Osteoblast (primary cell): ENCODE measurements at places on chromosomes 11 and 22. TPM values are rescaled to one million over a fixed set of nuclear protein-coding genes. Genes with fewer than 3 reads are reported as not detected.

GRCh38 chr11:128302425-128303186, 284.8 kb downstream of the ETS1 start:
- DNase-seq = no peak

- peak; percentile 83 for DNase-seq
These were observed 42.1 kb upstream of the KLHL35 start for GRCh38 chr11:75474878-75475766.

GRCh38 chr22:19810381-19811201, 44.1 kb downstream of the GNB1L start:
- peak; percentile 99 for DNase-seq

GRCh38 chr11:16605389-16605893, 133.0 kb upstream of the C11orf58 start:
- DNase-seq = peak; percentile 85

GRCh38 chr11:61495801-61496601, 12.5 kb upstream of the LRRC10B start:
- DNase-seq = peak; percentile 82

Gene CELSR1
- total RNA-seq = 2.7 and 3.6 TPM in 2 replicates

Gene IGSF9B
- total RNA-seq = under 0.01 and 0.36 TPM in 2 replicates

DNA sequence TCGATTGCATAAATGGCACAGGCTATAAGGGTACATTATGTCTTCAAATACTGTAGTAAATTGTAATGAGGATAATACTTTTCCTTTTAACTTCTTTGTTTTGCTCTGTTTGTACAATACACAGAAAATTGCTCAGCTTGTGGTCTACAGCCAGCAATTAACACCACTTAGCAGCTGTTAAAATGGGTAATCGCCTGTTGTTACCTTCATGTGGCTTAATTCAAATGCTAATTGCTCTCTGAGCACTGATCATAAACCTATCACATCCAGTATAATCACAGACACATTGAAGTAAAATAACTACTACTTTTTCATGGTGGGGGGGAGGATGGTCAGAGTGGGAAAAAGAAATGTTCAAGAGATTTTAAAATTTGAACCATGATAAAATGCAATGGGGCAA, 1164.1 kb upstream of the CNTN5 start:
- DNase-seq = no peak

DNA sequence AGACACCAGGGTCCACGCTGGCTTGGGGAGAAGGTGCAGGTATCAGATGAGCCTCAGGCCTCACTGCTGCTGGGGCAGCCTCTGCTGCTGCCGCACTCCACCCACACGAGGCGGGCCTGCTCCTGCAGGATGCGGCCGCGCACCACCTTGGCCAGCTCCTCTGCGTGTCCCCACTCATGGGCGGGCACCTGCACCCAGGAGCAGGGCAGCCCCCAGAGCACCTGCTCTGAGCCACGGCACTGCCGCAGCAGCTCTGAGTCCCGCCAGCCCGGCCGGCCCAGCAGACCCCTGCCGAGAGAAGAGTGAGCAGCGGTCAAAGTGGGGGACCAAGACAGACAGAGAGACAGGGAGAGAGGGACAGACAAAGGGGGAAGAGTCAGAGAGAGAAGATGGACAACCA, 4.9 kb upstream of the MFNG start:
- DNase-seq = no peak

DNA sequence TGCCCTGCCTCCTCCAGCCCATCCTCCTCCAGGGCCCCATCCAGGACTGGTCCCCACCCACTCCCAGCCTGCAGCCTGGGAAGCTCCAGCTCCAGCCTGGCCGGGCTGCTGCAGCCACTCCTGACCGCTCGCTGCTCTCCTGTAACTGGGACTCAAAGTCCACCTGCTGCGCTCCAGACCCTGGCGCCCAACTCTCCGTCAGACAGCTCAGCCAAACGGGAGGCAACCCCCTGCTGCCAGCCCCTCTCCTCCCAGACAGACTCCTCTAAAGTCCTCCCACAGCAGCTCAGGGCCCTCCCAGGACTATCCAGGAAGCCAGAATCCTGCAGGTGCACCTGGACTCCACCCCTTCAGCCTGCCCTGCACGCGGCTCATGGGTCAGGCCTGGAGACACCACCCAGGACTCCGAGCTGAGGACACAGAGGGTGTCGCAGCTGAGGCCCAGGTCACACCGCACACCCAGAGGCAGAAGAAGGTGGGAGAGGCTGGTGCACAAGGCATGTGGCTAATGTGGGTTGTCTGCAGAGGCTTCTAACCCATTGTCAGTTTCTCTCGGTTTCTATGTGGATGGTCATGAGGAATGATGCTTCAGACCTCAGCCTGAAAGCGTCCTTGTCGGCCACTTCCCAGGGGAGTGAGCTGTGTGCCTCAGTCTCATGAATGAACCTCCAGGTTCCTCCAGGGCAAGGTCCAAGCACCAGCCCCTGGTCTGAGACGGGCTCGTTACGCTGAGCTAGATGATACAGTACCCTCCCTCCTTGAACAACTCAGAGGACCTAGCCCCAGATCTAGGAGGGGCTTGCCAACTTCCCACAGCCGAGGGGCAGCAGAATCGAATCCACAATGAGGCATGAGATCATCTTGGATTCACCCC, 1514.8 kb downstream of the TBC1D22A start:
- DNase-seq = no peak

GRCh38 chr22:32318361-32318760, 39.3 kb upstream of the RFPL3 start:
- no peak for DNase-seq

- DNase-seq = no peak
These were observed 132.8 kb downstream of the ATXN10 start for GRCh38 chr22:45804319-45804985.

DNA sequence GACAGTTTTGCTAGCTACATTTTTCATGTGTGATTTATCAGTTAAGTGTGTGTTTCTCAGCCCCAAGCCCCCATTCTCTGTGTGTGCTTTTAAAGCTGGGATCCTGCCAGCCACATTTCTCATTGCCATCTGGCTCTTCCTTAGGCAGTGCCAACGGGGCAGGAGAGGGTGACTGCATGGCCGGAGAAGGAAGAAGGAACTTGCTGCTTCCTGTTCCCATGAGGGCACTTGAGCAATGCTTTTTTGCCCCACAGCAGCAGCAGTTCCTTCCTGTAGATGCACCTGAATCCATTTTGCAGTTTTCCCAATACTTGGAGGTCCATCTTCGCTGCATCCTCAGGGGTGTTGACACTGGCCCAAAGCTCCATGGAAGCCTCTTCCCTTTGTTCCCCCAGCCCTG, 37.5 kb downstream of the TNRC6B start:
- no peak for DNase-seq

Gene GP1BB
- 0.88 and 1.8 TPM in 2 replicates for total RNA-seq

- no peak for DNase-seq
These were observed 37.5 kb downstream of the BIRC2 start for GRCh38 chr11:102384419-102385079.

DNA sequence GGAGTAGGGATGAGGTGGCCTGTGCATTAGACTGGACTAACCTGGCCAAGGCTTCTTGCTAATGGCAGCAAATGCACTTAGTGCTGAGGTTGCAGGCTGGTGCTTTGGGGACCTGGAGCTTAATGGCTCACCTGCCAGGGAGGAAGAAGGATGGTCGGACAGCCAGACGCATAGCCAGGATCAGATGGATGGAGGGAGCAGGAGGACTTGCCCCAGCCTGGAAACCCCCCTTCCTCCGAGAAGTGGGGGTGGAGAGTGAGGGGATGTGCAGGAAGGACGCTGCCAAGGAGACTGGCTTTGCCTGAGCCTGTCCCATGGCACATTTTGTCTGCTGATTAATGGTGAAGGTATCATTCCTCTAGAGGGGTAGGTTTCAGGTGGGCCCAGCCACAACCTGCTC, 17.9 kb downstream of the IGLL1 start:
- DNase-seq = no peak

Gene POU2AF2
- not detected in 2 replicates for total RNA-seq

Gene RIMBP3C
- total RNA-seq = 0.29 and 0.36 TPM in 2 replicates

- DNase-seq = peak; percentile 60
These were observed 3.7 kb upstream of the IPO7 start for GRCh38 chr11:9380773-9381172.

DNA sequence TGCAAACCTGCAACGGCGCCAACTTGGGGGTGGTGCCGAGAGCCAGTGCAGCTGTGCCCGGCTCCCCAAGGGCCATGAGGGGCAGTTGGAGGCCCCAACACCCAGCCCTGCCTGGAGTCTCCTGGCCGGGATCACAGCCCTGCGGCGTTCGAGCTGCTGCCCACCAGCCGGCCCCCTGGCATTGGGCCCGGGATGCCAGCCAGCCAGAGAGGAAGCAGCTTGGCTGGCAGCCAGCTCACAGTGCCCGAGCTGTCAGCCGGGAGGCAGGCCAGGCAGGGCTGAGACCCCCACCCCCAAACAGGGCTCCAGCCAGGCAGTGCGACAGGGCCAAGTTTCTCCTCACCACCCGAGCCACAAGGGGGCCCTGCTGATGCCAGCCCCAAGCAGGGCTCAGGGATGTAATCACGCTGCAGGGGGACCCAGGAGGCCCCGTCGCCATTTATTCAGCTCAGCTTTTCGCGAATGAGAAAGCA, 26.0 kb upstream of the TCF20 start:
- DNase-seq = no peak

Gene PRODH
- total RNA-seq = under 0.01 TPM in 1 of 2 replicates, not detected in the other

Gene SGSM1
- not detected in 2 replicates for total RNA-seq

- no peak for DNase-seq
These were observed 90.2 kb downstream of the PLEKHA7 start for GRCh38 chr11:16923987-16924386.

GRCh38 chr22:26610072-26610958, 7.5 kb downstream of the CRYBB1 start:
- DNase-seq = peak; percentile 95

DNA sequence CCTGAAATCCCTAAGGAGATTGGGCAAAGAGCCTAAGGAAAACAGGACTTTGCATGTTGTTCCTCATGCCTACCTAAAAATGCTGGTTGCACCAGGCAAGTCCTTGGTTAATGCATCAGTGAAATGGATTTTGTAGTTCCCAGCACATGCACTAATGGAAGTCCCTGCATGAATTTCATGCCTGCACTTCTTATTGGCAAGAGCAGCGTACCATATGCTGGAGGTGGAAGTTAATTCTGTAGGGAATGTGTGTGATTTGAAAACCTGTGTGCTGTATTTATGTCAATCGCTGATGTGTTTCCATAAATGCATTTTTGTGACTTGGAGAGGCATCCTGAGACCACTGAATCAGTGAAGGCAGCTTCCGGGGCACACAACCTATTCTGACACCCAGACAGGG, 140.3 kb upstream of the MTNR1B start:
- DNase-seq = no peak

DNA sequence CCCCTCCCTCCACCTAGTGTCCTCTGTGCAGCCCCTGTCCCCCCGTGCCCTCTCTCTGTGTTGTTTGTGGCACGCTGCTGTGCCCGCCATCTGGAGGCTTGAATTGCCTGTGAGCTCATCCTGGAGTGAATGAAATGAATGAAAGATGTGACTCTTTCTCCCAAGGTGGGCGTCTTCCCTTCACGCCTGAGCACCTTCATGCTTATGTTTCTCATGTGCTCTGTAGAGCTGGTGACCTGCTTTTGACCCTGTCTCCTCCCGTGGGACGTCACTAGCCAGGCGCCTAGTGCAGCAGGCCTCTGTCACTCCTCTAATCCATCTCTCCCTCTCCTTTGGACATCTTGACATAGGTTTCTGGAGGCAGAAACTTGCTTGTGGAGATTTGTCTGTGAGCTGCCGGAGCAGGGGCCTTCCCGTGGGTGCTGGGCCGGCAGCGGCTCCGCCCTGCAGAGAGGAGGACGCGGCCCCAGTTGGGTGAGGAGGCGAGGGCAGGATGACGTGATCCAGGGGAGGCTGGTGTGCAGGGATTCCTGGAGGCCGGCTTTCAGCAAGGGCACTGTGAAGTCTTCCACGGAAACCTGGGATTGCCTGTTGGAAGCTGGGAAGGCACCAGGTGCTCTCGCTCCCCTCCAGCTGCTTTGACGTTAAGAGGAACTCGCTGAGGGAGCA, 40.6 kb downstream of the MUC6 start:
- no peak for DNase-seq

Gene CASP5
- 0.36 TPM in 1 of 2 replicates, not detected in the other for total RNA-seq
